ENCODE measurements at places on chromosomes 11 and 22. TPM values are rescaled to one million over a fixed set of nuclear protein-coding genes. Genes with fewer than 3 reads are reported as not detected.

MYO18B gene
- 0.05 TPM for polyA plus RNA-seq

PANX2 gene
- polyA plus RNA-seq = 2.3 TPM

OR5A1 gene
- polyA plus RNA-seq = not detected

- DNase-seq = no peak
Observed at GRCh38 chr11:17571431-17572358, 24.6 kb downstream of the OTOG start.

GRCh38 chr11:87463486-87464102, 425.9 kb downstream of the TMEM135 start:
- DNase-seq = peak; percentile 42
